ENCODE measurements at places on chromosomes 12 and 14.

DNA sequence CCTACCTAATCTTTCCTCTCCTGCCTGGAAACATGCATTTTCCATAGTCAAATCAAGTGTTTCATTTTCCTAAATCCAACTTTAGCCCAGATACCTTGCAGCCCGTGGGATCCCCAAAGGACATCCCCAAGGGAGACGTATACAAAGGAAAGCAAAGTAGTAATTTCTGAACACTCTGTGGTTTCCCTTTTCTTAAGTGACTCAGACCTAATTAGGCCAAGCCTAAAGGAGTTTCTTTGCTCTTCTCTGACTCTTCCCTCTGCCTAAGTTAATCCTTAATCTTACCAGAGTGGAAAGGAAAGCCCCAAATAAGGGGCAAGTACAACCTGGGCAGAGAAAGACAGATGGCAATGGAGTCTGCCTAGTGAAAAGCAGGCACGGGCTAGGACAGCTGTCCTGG, 250.3 kb downstream of the SPTSSA start:
- DNase-seq: no peak

DNA sequence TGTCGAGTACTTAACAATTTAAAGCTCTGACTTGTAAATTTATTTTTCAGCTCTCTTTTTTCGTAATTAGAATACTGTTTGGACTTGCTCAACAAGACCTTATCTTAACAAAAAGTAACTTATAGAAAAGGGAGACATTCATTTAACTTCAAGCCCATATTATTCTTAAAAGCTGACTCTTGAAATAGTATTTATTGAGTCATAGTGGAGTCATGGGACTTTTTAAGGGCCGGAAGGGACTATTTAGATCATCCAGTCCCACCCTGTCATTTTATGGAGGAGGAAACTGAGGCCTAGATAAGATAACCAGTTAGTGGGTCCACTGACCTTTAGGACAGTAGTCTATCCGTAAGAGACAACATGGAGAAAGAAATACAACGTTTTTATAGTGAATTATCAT, 1.5 kb downstream of the RAP1B start:
- DNase-seq: no peak

DNA sequence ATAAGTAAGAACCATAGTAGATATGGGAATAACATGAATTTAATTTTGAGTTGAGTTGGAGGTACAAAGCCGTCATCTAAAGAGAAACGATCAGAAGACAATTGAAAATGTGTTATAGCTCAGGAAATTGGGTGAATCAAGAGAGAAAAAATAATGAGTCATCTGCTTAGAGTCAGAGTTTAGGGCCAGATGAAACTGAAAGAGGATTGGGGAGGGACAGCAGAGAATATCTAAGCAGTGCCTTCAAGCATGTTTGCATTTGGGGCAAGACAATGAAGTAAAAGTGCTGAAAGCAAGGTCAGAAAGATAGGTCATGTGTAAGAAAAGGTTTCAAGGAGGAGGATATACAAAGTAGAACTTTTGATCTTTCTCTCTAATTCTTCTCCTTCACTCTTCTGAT, 49.4 kb downstream of the SLC15A5 start:
- no peak for DNase-seq

DNA sequence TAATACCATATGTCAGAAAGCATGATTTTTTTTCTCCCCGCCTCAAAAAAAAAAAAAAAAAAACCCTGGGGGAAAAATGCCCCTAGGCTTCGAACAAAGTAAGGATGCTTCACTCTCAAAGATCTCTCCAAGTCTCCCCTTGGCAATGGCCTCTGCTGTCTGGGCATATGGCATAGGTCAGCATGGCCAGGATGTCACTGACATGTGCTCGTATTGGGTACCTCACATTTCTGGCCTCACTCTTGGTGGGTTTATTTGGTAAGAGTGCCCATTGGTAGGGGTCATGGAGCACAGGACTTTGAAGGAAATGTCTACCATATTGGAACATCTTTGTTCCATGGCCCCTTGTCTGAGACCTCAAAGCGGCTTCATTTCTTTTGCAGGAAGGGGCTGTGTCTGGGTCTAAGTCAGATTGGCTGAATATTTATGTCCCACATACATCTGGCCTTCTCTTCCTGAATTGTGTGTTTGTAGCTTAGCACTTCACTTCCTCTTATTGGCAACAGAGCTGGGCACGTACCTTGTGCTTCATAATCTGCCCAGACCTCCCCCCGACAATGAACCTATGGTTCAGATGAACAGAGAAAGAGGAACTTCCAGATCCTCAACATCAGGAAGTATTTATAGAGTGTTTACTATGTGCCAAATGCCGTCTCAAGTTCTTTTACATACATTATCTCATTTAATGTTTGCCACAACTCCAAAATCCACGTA, 36.3 kb upstream of the OAS1 start:
- no peak for DNase-seq

DNA sequence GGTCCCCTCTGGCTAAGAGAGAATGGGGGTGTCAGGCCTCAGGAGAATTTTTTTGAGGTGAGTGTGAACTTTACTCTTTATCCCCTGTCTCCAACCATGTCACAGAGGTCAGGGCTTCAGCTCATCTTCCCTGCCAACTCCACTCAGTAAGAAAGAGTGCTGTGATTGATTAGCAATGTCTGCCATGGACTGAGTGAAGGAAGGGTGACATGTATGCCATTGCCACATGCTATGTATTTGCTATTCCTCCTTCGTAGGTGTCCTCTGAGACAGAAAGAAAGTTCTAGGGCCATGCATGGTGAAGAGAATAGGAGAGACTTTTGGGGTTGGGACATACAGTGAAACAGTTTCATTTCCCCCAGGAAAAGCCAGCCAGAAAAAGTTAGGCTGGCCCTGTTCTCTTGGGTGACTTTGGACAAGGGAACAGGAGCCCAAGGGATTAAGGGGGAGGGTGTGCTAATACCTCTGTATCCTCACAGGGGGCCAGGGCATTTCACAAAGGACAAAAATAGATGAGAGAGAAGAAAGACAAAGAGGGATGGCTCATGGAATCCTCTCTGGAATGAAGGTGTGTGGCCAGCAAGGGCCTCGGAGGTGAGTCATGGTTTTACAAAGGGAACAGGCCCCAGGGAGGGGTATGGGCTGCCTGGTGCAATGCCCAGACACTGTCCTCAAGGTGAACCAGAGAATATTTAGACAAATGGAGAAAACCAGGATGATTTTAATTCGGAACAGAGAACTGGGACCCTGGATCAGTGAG, 13.9 kb upstream of the MYL2 start:
- no peak for DNase-seq

DNA sequence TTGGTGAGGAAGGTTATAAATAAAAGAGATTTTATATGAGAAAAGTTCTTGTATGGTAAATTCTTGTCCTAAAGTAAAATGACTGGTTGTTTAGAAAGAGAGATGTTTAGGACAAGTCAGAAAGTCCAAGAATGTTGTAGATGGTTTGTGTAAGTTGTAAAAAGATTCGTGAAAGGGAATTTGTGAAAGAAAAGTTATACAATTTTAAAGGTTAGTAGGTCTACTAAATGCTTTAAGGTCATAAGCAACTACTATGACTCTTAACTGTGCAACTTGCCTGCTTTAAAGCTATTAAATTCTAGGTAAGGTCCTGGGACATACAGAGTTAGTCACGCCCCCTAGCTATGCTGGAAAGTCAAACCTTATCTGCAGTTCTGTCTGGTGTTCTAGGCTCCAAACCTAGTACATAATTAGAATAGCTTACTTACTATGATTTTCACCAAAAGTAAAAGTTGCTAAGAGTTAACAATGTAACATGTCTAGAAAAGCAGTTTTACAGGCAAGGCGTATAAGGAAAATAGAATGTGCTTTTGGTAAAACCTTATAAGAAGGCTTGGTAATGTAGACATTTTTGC, 11.2 kb upstream of the DHRS2 start:
- no peak for DNase-seq

GRCh38 chr12:59808317-59808910, 212.6 kb downstream of the SLC16A7 start:
- no peak for DNase-seq

- DNase-seq: no peak
Observed at GRCh38 chr12:3698218-3698974, 54.5 kb downstream of the CRACR2A start.

- DNase-seq: no peak
Observed at GRCh38 chr12:100453951-100454350, 19.7 kb upstream of the NR1H4 start.

- DNase-seq: no peak
Observed at GRCh38 chr12:26754148-26754547, 78.8 kb downstream of the ITPR2 start.

DNA sequence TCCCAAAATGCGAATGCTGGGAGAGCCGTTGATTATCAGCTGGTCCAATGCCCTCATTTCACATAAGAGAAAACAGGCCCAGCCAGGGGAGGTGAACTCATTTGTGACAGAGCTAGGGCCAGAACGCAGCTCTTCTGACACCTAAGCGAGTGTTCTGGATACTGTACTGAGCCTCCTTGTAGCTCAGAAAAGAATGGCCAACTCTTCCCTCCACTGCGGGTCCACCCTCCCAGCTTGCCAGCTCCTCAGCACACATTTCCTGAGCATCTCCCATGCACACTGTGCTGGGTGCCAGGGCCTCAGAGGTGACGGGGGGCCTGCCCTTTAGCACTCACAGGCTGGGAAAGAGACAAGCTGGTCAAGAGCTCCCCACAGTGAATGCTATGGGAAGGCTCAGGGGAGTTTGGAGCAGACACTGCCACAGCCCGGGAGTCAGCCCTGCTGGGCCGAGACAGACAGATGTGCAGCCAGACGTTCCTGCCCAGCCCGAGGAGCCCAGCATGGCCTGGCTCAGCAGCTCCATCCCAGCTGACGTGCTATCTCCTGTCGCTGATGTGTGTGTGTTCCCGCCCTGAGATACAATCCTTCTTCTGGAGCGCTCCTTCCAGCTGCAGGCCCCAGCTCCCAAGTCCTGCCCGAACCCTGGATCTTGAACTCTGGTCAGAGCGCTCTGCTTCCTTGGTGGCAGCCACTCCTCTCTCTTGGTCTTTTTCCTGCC, 3.5 kb downstream of the CMTM5 start:
- no peak for DNase-seq

DNA sequence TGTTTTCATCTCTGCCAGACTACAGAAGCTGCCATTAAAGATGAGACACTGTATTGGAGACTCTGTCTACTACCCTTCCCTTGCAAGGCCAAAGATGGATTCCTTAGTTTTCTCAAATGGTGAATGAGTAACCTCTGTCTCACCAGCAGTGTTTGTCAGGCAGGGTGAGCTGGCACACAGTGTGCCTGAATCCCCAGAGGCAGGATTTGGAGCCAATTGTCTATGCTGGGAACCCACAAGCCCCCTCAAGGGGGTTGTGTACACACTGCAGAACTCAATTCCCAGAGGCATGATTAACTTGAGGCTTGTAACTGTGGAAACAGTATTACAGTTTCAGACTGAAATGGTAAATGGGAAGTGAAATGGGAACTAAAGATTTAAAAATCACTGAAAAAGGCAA, 136.8 kb upstream of the PTPRB start:
- DNase-seq: no peak

DNA sequence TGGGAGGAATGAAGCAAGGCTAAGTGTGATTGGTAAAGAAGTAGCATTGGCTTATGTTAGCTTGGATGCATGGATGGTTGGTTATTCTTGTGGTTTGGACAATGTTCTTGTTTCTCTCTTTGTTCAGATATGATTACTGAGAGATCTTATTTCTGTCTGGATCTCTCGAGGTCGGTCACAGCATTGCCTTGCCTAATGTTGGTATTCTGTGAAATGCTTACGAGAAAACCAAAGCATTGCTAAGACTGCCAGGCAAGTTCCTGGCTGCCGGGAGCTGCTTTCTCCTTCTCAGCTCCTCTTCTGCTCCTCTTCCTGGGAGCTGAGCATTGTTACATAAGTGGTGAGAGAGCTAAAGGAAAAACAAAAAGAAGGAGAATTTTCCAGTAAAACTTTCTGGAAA, 7.4 kb upstream of the RND1 start:
- no peak for DNase-seq

GRCh38 chr12:45435945-45436710, 220.2 kb downstream of the ANO6 start:
- DNase-seq: no peak

DNA sequence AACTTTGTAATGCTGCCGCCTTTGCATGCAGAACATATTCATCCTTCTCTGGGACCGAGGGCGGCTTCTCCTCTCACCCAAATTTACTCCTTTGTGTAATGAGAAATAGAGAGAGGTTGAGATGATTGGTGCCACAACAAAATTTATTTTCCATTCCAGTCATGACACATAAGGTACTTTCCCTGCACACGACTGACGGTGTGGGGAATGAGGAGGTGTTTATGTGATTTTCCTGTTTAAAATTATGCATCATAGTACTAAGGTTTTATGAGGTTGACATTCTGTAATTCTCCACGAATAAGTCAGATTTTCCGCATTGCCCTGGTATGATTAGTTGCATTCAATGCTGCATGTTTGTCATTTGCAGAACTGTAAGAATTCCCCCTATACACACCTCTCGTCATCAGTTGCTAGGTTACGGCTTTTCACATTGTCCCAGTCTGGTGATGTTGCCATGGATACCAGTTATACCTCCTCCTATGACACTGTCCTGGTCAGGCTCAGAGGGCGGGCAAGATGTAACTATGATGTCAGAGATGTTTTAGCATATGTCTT, 23.1 kb downstream of the BICDL1 start:
- no peak for DNase-seq

- no peak for DNase-seq
Observed at GRCh38 chr12:112967858-112968257, 10.5 kb upstream of the OAS2 start.

GRCh38 chr14:91554535-91555332, 44.6 kb upstream of the PPP4R3A start:
- no peak for DNase-seq

GRCh38 chr12:53222170-53222721, 9.8 kb downstream of the RARG start:
- no peak for DNase-seq

- no peak for DNase-seq
Observed at GRCh38 chr14:23129759-23130316, 10.8 kb upstream of the CEBPE start.

GRCh38 chr12:18375131-18375530, 113.8 kb downstream of the PIK3C2G start:
- DNase-seq: no peak

DNA sequence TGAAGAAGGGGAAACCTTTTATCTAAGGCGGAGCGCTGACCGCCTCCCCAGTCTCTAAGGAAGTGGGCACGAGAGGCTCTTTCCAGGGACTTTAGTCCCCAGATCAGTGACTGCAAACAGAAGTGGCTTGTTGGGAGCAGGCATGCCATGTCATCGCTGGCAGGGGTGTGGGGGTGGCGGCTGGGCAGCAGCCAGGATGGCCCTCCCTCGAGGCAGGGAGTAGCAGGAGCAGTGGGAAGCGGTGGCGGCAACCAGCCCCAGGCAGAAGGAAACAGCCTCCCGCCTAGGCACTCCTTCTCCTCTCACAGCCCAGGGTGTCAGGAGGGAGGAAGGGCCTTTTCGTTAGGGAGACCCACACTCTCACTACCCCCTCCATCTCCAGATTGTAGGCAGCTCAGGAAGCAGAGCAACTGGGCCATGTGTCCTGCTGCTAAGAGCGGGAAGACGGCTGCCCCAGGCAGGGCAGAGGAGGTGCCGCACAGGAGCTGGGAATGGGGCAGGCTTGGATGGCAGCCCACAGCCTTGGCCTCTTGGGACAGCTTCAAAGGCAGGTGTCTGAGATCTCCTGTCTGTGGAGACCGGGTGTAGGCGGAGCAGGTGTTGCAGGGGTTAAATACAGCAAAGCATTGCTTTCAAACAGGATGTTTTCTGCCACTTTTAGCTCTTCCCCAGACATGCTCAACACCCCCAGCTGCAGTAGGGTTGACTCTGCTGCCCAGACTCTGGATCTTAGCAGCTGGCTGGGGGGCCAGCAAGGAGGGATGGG, 21.8 kb downstream of the VDR start:
- DNase-seq: no peak

- no peak for DNase-seq
Observed at GRCh38 chr14:95876761-95877538, at the start of gene TUNAR. Gene TUNAR (plus strand): TSS chr14:95876832.

All from esophagus squamous epithelium (tissue), 5 donors.